ENCODE measurements at places on chromosomes 3 and 15.

DNA sequence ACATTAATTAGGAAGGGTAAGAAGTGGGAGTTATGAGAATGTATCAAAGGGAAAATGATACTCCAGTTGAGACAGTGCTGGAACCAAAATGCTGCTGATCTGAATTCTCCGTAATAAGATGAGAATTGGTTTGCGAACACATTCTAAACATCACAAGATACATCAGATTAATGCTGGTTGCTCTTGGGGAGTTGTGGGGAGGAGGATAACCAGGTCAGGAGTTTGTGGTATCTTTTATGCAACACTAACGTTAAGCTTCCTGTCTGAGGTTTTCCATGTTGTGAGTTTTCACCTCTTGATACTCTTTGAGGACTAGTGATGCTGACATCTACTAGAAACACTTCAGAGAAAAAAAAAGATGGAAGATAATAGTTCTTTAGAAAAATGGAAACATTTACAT, 47.2 kb downstream of the PPARG start:
- no peak for DNase-seq

GRCh38 chr15:90906181-90906849, 3.2 kb downstream of the MAN2A2 start:
- no peak for DNase-seq

GRCh38 chr3:135261916-135262315, 466.9 kb downstream of the EPHB1 start:
- DNase-seq = no peak

DNA sequence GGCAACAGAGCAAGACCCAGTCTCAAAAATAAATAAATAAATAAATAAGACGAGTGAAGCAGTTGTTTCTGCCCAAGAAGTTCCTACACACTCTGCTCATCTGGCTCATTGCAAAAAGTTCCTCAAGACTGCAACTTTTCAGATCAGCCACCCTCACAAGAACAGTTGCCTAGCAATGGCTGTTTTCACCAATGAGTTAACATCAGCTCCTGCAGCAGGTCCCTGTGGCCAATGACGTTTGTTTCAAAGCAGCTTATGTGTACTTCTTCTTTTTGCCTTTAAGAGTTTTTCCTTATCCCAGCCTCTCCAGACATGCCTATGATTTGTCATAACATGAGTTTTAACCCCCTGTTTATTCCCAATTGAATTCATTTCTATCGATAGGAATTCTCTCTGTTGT, 118.4 kb upstream of the SPRED1 start:
- DNase-seq = no peak

GRCh38 chr3:28343144-28343543, 5.4 kb upstream of the ZCWPW2 start:
- no peak for DNase-seq

DNA sequence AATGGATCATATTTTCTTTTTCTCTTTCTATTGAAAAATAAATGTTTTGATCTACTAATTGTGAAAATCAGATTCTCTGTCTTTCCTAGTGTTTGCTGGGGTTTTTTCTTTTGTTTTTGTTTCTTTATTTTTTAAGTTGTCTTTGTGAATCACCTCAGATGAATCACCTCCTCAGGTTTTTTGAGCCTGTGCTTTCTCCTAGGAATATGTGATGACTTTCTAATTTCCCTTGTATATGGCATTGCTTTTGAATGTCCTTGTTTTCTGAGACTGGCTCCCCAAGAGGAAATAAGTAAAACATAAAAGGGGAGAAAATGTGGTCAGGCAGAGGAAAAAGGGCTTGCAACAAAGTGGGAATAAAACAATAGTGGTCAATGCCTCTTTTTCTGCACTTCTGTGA, 750.0 kb downstream of the ZPLD1 start:
- no peak for DNase-seq

GRCh38 chr15:73495181-73495580, 52.2 kb downstream of the REC114 start:
- DNase-seq = no peak

- DNase-seq = no peak
These were observed 124.3 kb downstream of the ISL2 start for GRCh38 chr15:76460871-76461270.

GRCh38 chr3:30098243-30098642, 508.2 kb upstream of the TGFBR2 start:
- no peak for DNase-seq

GRCh38 chr3:45641756-45642155, 47.2 kb downstream of the LIMD1 start:
- DNase-seq = no peak

- no peak for DNase-seq
These were observed 9.5 kb downstream of the SEMA4B start for GRCh38 chr15:90210593-90210992.

DNA sequence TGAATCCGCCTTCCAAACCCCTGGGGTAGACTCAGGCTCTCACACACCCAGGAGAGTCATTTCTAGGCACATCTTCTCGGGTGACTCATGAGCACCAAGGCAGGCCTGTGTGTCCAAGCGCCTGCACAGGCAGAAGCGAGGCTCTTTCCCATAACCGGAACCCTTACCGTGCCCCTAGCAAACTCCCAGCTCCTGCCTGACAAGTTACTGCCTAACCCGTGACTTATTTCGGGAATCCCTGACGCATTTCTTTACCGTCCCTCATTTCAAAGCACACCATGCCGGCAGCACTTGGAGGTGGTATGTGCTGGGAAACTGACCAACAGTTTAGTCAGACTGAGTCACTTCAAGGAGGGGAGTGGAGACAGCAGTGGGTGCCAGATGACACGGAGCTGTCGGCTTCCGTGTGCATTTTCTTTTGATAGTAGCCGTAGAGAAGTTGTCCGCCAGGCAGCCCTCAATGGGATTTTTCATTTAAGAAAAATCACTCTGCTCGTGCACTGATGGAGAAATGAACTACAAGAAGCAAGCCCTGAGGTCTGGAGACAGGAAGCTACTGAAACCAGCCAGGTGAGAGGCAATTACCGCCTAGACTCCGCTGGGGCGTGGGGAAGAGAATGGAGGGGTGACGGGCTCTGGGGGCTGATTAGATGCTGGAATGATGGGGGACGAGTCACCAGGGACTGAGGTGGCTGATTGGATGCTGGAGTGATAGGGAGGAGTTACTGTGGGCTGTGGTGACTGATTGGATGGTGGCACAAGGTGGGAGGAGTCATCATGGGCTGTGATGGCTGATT, 17.3 kb upstream of the HRH1 start:
- DNase-seq = no peak

DNA sequence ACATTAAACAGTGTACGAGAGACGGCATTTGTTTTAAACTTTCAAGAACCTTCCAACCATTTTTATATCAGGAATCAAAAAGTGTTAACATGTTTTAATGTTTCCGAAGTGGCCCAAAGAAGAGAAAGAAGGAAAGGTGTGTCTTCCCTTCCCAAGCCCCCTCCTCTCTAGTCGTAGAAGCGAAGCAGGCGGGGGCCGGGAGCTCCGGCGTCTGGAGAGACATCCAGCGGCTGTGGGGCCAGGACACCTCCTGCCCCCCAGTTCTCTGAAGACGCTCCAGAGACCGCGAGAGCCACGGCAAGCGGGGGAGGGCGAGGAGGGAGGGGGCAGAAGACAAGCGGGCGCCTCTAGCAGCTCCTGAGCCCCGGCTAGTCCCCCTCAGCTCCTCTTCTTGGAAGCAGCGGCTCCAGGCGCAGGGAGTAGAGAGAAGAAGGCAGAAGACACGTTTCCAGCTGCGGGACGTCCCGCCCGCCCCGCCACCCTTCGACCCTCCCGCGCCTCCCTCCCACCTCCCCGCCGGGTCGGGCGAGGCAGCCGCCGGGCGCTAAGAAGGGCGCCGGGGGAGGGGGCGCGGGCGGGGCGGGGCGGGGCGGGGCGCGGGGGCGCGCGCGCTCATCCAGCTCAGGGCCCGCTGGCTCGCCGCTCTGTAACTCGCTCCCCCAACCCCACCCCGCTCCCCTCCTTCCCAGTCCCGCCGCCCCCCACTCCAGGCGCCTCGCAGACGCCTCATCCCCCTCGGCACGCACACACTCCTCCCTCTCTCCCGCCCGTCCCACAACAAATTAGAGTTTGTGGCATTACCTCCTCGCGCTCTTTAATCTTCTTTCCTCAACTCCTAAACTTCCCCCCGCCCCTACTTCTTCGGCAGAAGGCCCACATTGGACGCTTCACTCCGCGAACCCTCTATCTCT, at the start of gene ZBTB20:
ZBTB20 (minus strand) TSS at position 871 of the 911 bp plus-strand sequence.
- peak; percentile 90 for DNase-seq

GRCh38 chr3:56806407-56806806, 4.7 kb upstream of the ARHGEF3 start:
- DNase-seq = no peak

GRCh38 chr3:50221411-50222168, 14.4 kb upstream of the GNAI2 start:
- DNase-seq = no peak

DNA sequence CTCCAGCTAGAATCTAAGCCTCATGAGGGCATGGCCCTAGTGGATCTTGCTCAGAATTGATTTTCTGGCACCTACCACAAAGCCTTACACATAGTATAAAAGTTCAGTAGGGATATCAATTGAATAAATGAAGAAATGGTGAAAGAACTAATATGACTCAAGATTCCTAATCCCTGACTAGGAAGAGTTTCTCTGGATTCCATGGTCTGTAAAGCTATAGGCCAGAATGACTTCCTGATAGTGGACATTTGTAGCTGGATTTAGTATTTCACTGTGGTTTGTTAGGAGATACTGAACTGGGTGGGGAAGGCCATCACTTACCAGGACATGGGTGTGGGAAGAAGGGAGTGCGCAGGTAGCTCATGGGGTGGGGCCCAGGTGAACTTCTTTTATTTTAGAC, 168.9 kb downstream of the RAP2B start:
- DNase-seq = no peak

- DNase-seq = no peak
These were observed 195.4 kb upstream of the LPP start for GRCh38 chr3:187958432-187959003.

DNA sequence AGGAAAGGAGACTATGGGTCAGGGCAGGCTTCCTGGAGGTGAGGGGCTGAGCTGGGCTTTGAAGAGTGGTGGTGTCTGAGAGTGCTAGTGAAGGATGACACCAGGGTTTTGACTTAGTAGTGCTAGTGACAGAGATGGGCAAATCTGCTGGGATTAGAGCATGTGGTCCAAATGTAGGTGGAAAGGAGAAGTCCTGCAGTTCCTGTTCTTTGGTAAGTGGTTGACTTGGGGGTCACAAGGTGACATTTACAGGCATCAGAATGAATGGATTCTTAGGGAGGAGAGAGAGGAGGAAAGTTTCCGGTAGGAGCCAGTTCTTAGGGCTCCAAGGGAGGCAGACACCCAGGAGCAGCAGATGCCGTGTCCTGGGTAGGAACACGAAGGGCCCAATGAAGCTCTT, 796 bp upstream of the DOCK3 start:
- no peak for DNase-seq

DNA sequence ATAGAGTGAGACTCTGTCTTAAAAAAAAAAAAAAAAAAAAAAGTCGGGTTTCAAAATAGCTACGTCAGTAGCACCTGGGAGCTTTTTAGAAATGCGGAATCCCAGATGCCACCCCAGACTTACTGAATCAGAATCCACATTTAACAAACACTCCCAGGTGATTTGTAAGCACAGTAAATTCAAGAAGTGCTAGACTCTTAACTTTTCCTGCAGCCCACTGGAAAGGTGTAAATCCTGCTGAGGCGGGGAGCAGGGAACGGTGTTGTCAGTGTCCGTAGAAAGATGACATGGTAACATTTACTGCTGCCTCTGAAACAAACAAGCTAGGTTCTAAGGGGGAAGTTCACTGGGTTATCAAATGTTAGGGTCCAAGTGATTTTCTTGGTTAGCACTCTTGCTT, 2.4 kb upstream of the AKAP13 start:
- DNase-seq = no peak

DNA sequence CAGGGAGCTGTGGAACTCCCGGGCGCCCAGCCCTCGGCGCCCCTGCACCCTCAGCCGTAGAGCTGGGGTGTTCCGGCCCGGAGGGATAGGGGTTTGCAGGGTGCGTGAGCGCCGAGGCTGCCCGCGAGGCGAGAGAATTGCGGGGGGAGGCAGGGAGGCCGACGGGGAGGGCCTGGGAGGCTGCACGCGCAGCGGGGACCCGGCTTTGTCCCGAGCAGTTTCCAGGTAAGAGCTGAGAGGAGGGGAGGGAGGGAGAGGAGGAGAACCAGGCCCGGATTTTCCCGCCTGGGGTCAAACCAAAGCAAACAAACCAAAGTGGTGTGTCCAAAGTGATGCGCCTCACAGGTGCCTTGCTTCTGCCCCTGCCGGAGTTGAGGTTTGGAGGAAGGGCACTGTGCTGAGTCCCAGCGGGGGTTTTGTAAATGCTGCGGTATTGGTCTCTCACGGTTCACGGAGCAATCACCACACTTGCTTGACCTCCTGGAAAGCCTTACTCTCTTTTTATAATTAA, 146.4 kb downstream of the TJP1 start:
- no peak for DNase-seq

GRCh38 chr15:51494411-51495314, 127.9 kb downstream of the DMXL2 start:
- no peak for DNase-seq

- no peak for DNase-seq
These were observed 380.7 kb upstream of the GOLIM4 start for GRCh38 chr3:168476360-168476980.

DNA sequence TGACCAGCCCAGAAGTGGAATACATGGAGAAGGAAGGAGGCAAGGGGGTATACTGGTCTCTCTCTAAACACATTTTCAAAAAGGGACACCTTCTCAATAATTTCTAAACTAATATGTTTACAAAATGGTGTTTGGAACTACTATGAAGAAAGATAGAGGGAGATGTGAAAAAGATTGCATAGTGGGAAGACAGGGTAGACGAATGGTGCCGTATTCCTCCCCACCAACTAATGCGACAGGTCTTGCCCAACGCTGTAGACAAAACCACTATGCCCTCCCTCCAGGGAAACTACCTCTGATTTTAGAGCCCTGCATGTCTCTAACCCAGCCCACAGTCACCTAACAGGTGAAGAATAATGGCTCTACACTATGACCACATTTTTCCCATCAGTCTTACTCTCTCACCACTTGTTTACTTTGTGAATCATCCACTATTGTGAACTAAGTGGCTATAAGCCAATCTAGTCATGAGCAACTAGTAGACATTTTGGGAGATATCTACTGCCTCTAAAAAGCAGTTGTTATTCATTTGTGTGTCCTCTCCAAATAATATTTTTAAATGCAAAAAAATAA, 108.2 kb upstream of the UBE2E2 start:
- no peak for DNase-seq

GRCh38 chr3:23270423-23270822, 67.3 kb downstream of the UBE2E2 start:
- no peak for DNase-seq

DNA sequence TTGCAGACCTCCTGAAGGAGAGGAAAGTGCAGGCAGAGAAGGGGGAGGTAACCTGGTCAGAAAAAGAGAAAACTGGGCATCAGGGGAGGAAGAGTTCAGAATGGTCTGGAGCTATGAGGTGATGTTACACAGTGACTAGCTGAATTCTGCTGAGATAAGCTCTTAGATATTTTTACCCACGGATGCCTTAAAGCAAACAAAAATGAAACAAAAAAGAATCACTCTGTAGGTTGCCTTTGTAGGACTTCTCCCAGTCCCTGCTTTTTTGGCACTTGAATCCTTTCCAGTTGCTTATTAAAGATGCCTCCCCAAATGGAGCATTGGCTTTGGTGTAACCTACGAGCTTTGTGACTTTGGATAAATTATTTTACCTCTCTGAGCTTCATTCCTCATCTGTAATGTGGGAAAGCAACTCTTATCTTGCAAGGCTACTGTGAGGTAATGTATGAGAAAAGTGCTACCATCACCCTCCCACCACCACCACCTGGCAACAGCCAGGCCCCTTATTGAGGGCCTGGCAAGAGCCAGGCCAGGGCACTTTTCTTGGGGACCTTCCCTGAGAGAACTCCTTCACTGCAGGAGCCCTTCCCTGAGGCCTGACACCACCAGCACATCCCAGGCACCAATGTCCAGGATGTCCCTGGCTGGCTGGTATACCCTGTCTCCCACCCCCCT, 2.7 kb downstream of the CCR1 start:
- no peak for DNase-seq

Measured in left lung (tissue), 14 donors.